NCI-H774 (cell line): ENCODE measurements at places on chromosomes 5 and 9.

- DNase-seq: no peak
Measured at GRCh38 chr5:527646-528628, 3.7 kb upstream of the SLC9A3 start.

DNA sequence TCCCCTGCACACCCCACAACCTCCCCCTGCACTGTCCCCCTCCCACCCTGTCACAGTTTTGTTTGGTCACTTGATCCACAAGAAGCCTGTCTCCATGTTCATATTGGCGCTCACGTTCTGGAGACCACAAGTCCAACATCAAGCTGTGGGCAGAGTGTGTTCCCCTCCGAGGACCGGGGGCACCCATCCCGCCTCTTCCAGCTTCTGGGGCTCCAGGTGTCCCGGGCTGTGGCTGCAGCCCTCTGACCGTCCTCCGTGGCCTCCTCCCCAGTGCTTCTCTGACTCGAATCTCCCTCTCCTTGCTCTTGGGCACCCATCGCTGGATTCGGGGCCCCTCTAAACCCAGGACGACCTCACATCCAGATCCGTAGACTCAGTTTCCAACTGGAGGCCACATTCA, 49.2 kb downstream of the PLEKHG4B start:
- no peak for DNase-seq

GRCh38 chr5:138243794-138244193, 30.6 kb downstream of the GFRA3 start:
- no peak for DNase-seq

DNA sequence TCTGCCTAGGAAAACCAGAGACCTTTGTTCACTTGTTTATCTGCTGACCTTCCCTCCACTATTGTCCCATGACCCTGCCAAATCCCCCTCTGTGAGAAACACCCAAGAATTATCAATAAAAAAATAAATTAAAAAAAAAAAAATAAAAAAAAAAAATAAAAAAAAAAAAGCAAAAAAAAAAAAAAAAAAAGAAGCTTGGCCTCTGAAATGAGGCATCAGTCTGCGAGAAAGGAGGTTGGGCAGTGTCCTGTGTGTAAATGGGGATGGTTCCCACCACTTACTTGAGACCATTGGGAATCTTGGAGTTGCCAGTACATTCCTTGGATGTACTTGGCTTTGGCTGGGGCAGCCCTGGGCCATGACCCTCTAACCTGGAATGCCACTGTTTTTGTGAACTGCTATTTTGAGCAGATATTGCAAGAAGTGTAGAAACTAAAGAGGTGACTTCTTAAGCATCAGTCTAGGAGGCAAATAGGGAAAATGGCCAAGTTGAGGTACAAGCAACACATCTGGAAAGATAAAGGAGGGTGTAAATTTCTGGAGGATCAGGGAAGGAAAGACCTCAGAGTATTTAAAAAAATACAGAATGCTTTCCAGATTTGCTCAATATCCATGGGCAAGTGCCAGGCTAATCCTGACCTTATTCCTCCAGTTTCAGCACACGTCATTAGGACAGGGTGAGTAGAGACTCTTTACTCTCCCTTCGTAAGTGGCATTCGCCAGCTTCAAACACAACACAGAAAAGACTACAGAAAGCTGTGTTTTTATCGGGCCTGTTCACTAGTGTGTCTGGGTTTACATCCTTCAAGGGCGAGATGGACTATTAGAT, 58.1 kb downstream of the HSPA4 start:
- DNase-seq: no peak

- no peak for DNase-seq
Measured at GRCh38 chr9:92945796-92946195, 1.5 kb upstream of the FGD3 start.

DNA sequence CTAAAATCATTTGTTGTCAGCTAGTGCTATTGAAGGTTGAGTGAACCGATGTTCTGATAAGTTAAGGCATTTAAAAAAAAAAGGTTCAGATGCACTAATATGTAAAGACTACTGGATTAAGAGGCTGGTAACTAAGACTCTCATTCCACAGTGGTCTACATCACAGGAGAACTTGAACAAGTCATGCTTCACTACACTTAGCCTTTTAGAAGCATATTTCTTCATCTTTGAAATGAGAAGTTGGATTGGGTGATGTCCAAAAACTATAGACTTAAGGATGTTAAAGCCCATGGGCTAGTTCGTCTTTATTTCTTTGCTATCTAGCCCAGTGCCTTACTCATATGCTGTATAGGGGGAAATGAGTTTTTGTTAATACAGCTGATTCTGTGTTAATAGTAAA, 107.2 kb downstream of the NDUFS4 start:
- DNase-seq: no peak

DNA sequence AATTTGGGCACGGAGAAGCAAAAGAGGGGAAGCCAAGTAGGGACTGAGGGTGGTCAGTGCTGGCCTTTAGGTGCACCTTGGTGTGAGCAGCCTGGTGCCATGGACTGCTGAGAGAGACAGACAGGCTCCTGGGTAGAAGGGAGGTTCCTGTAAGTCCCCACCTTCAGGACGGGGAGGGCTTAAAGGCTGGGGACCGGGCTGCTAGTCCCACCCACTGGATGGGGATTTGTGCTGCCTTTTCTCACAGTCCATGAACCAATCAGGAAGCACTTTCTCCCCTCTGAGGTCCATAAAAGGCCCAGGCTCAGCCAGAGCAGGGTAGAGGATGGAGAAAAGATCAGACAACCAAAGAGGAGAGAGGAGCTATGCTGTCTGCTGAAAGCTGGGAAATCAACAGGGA, 15.2 kb downstream of the CDC25C start:
- DNase-seq: no peak

DNA sequence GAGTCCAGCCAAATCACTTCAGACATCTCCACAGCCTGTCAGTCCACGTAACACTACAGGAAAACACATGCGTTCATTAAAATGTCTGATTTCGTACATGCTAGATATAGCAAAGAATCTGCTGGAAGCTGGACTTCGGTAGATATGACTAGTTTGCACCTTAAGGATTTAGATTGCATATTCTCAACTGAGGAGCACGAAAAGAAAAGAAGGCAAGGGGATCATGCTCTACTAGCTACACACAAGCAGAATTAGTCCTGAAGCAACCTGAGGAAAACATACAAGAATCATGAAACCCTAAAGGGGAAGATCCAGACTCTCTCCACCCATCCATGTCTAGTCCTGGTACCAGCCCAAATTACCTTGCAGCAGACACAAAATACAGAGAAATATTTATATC, 36.1 kb upstream of the SSBP2 start:
- no peak for DNase-seq

- no peak for DNase-seq
Measured at GRCh38 chr5:32754284-32754683, 43.2 kb downstream of the NPR3 start.

DNA sequence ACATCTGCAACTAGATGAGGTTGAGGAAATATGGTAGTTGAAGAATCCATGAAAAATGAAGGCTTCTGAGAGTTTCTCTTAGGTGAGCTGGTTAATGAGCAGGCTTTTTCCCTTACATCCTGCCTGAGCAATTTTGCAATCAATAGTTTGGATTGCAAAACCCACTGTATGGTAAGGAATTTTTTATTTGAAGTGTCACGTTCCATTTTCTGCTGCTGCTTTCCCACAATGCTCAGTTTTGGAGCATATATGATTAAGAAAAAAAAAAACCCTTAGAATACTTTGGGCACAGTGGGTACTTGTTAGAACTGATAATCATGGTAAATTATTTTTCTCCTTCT, 144.2 kb downstream of the PCSK1 start:
- no peak for DNase-seq

DNA sequence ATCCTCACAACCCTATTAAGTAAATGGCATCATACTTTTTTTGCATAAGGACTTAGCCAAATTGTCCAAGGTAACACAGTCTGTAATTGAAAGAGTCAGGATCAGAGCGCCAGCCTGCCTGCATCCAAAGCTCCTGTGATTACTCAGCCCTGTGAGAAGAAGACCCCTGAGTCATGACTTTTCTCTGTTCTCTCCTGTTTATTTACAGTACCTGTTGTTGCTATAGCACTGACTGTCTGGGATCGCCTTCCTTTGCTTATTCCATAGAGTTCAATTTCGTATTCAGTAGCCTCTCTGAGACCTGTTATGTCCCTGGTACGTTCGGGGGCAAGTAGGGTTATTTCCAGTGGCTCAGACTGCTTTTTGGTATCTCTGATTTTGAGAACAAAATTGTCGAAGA, 71.8 kb downstream of the TNC start:
- DNase-seq: no peak

GRCh38 chr9:8085986-8086385, 286.4 kb upstream of the DMAC1 start:
- peak; percentile 89 for DNase-seq

- no peak for DNase-seq
Measured at GRCh38 chr5:144950996-144951395, 780.3 kb downstream of the KCTD16 start.

GRCh38 chr5:18305288-18305924, 671.1 kb downstream of the TAF11L14 start:
- peak; percentile 65 for DNase-seq

- DNase-seq: no peak
Measured at GRCh38 chr9:36316611-36317317, 58.5 kb upstream of the GNE start.

GRCh38 chr9:19922476-19923118, 133.8 kb upstream of the SLC24A2 start:
- peak; percentile 63 for DNase-seq

DNA sequence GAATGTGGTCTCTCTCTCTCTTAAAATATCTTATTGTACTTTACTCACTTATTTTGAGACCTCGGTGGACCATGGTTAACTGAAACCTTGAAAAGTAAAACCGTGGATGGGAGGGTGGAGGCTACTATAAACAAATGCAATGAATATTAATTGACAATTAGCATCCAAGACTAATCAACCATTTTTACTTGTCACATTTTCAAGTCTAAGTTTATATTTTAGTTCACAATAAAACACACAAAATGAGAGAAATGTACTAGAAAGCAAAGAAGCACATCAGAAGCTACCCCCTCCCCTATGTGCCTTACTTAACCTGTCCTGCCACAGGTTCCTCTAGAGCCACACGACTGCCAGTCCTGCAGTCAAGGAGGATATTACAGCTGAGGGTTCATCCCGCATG, 4.6 kb downstream of the ARL15 start:
- no peak for DNase-seq

DNA sequence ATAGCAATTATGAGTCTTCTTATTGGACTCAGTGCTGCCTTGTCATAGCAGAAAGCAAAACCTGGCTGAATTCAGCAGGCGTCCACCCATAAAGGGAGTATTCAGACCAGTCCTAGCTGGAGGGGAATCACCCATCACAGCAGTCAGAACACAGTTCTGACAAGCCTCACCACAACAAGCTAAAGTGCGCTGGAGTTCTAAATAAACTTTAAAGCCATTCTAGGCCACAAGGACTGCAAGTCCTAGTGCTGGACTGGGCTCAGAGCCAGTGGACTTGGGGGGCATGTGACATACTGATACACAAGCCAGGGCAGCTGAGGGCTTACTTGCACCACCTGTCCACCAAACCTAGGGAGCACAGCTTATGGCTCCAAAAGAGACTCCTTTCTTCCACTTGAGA, 115.3 kb upstream of the PCSK5 start:
- no peak for DNase-seq

- no peak for DNase-seq
Measured at GRCh38 chr5:78731884-78732283, 83.3 kb upstream of the LHFPL2 start.

DNA sequence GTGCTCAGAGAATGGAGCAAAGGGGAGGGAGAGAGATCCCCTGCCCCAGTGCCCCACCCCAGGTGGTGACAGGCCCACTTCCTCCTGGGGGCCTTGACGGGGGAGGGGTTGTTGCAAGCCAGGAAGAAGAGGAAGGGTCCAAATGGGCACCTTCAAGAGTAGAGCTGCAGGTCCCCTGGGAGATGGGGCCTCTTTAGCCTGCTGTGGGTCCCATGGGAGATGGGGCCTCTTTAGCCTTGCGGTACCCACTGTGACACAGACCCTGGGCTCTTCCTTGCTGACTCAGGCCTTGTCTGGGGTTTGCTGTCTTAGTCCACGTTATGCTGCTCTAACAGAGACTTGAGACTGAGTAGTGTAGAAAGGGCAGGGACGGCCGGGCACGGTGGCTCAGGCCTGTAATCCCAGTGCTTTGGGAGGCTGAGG, 9.6 kb upstream of the TOR4A start:
- no peak for DNase-seq

GRCh38 chr5:66757219-66757833, 161.1 kb downstream of the MAST4 start:
- DNase-seq: peak; percentile 9

DNA sequence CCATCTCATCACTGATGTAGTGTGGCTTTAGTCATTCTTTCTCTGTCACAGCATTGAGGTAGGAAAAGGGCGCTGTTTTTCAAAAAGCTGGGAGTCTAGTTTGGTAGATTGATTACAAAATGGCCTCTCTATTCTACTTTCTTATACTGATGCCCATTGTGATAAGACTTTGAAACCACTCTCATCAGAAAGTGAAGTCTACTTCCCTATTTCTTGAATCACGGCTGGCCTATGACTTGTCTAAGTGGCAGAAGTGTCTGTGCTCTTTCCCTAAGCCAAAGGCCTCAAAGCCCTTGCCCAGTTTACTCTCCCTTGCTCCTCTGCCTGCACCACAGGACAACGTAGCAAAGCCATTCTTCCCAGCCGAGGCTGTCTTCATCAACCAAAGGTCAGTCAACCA, 83.0 kb upstream of the IL33 start:
- no peak for DNase-seq

- peak; percentile 7 for DNase-seq
Measured at GRCh38 chr5:59436364-59437148, 457.0 kb downstream of the PDE4D start.

- no peak for DNase-seq
Measured at GRCh38 chr9:37990404-37991015, 78.5 kb downstream of the SHB start.

DNA sequence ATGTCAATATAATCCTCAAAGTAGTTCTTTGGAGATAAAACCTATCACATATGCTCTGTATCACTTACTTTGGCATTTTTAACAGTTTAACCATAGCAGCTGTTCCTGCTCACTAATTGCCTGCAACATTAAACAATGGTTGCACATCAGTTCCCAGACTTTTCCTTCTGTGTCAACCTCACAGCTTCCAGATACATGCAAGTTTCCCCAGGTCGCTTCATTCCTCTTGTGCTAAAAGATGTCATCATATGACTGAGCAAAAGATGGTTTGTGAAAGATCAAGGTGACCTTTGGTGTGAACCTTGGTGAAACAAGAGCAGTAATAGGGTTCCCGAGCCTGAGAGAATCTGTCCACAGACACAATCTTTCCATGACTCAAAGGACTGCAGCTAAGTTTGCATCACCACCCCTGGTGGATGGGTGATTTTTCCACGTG, 500.4 kb upstream of the PAPPA start:
- DNase-seq: no peak

DNA sequence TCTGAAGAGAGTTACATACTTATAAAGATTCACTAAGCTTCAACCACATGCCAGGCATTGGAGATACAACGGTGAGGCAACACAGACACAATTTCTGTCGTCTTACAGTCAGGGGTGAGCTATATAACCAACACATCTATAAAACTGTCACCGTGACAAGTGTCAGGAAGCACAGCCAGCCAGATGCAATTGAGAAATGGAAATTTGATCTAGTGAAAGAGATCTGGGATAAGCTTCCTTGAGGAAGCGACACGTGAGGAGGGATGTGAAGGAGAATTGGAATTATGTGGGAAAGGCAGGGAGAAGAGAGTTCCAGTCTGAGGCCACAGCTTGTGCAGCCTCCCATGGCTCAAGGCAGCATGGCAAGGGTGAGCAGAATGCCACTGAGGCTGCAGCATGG, 50.9 kb upstream of the ZNF354B start:
- DNase-seq: no peak

GRCh38 chr5:59832577-59833301, 60.8 kb downstream of the PDE4D start:
- DNase-seq: no peak
